ENCODE measurements at places on chromosomes 5 and 9.

GRCh38 chr5:124279146-124279876 is 467.1 kb downstream of the ZNF608 start:
- DNase-seq = no peak

DNA sequence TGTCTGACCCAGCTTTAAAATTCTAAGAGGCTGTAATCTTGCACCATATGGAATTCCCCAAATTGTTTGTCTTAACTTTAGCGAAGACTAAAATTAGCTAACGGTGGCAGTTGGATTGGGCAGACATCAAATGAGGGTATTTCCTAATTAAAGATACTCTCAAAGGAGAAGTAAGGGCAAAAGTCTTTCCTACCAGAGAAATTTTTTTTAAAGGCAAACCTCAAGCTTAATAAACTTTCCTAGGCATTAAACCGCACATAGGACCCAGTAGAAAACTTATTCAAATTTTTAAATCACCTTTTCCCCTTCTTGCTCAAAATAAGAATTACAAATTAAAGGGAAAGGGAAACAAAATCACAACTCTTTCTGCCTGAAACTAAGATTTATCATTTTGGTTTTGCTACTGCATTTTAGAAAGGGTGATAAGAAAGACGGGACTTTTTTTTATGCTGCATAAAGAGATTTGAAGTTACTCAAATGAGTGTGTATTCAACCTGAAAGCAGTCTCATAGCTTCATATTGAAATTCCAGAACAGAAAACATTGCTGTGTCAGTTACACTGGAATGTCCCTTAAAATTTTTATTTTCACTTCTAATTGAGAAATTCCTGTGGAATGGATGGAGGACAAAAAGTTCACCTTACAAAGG is 189.1 kb upstream of the PTGER4 start:
- DNase-seq = no peak

DNA sequence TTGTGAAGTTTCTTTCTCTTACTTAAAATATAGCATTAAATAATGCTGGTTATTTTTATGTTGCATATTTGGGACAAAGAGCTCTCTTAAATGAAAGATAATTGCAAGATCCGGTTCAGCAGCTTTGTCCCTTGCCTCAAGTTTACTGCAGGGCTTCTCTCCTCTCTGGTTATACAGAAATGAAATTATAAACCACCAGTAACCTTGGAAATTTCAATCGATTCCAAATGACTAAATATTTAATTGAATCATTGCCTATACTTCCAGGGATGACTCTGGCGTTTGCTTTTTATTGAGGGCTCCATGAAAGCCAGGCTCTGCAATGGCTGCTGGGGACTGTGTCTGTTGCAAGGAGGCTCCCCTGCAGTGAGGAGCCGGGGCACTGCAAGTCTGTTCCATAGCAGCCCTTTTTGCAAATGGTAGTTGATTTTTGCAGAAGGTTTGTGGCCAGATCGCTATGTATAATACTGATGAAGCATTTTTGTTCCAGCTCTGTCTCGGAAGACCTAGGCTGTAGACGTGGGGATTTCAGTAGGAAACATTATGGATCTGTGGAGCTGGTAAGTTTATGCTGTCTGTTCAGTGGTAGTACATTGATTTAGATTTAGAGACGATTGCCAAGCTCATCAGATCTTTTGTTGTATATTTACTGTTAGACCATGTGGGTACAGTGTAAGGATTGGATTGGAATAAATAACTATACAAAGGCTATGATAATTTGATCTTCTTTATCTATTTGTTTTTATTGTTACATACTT is at the start of gene GARNL3:
Gene GARNL3, plus strand, starts transcription at position 313 of the 758 bp plus-strand sequence. Its CDS starts 104 bp downstream, at position 417.
- no peak for DNase-seq

DNA sequence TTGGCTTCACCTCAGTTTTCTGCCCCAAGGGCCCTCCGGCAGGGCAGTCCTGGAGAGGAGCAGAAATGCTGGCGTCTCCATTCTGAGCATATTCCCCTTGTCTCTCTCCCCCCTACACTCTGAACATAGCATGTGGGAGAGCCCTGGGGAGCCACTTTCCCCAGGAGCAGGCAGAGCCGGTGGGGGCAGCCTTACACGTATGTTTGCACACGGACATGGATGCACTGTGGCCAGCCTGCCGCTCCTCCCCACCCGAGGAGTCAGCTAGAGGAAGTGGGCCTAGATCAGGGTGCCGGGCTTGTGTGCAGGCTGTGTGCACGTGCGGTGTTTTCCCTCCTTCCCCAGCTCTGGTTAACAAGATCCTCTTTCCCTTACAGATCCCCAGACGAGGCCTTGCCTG is 25.4 kb upstream of the POMT1 start:
- no peak for DNase-seq

GRCh38 chr9:124045076-124045829 is 33.7 kb downstream of the LHX2 start:
- no peak for DNase-seq

DNA sequence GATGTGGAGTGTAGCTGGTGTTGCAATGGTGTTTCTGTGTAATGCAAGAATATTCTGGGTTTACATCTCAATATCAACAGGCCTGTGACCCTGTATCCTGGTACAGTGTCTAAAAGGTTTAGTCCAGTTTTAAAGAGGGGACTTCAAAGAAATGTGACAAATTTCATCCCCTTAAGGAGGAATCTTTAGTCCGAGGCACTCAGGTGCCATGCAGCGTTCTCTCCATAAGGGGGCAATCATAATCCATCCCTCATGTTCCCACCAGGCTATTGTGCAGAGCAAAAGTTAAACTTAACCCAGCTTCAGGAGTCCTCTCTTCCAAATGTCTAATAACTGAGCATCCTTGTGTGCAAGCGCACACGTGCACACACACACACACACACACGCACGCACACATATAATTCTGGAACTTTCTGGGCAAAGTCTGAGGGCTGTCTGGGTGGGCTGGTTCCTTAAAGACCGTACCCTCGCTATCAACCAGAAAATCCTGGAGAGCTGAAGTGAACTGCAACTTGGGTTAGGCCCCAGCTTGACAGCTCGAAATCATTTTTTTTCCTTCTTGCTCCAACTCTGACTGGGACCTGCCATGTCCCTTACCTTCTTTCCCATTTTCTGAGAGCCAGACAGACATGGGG is 46.0 kb downstream of the CRB2 start:
- DNase-seq = peak; percentile 55

- DNase-seq = no peak
Observed at GRCh38 chr5:125874717-125875116, 548.5 kb upstream of the GRAMD2B start.

DNA sequence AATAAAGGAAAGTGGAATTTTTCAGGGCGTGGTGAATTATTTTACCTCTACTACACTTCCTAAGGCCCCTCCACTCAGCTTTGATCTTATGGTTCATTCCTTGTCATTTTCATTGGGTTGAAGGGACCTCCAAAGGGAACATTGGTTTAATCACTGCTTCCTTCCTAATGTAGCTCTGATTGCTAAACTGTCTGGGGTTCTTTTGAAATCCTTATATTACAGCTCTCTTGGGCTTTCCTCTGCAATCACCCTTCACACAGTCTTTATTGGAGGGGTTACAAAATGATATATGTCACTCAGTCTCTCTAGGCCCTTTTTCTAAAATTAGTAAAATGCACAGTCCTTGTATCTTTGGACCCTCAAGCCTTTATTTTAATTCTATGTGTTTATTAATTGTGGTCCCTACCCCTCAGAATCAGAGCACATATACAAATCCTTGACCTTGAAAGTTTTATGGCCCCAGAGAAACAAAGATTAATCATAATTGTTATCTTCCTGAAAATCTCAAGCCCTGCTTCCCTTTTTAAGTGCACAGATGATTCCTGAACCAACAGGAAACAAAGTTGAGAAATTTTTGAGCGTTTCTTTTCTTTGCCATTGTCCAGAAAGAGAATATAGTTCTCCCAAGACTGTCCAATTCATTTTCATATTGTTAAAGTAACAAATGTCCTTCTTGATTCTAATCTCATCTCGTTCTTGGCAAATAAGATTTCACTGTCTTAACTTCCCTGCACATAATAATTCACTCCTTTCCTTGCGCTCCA is 330.0 kb downstream of the ARRDC3 start:
- no peak for DNase-seq

Data from muscle of arm (tissue), 14 donors.